Pulmonary artery endothelial cell (primary cell): ENCODE measurements at places on chromosomes 12 and 14.

GRCh38 chr12:16347391-16348298, at the start of gene MGST1:
Gene MGST1, plus strand, starts transcription at chr12:16347645. Its CDS starts 6,608 bp downstream, at chr12:16354253.
- peak; percentile 5 for DNase-seq

- DNase-seq = no peak
Observed at GRCh38 chr12:52486166-52487105, 6.6 kb downstream of the KRT6A start.

DNA sequence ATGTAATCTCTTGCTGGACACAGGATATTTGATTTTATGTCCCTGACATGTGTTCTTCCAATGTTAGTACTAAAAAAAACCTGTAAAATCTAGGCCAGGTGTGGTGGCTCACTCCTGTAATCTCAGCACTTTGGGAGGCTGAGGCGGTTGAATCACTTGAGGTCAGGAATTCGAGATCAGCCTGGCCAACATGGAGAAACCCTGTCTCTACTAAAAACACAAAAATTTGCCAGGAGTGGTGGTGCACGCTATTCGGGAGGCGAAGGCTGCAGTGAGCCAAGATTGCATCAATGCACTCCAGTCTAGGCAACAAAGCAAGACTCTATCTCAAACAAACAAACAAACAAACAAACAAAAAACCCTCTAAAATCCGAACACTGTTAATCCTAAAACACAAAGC, 68.0 kb downstream of the FERMT2 start:
- DNase-seq = no peak

- DNase-seq = no peak
Observed at GRCh38 chr14:76985540-76986230, 42.8 kb downstream of the IRF2BPL start.

DNA sequence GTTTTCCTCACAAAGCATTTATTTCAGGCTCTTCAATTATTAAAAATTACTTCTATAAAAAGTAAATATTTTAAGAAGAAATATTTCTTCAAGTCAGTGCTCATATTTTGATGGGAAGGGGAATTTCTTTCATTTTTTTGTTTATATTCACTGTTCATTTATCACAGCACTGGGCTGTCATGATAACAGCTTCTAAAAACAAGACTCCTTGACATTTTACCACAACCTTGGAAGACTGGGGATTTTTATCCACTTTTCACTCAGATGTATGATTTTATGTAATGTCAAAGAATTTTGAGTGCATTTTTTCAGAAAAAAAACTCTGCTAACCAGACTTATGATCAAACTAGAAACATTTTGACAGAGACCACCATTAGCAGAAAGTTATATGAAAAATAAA, 149.7 kb downstream of the PHLDA1 start:
- no peak for DNase-seq

GRCh38 chr12:34126239-34126641, 103.9 kb downstream of the ALG10 start:
- no peak for DNase-seq

- no peak for DNase-seq
Observed at GRCh38 chr14:38404616-38405015, 148.7 kb upstream of the CLEC14A start.

DNA sequence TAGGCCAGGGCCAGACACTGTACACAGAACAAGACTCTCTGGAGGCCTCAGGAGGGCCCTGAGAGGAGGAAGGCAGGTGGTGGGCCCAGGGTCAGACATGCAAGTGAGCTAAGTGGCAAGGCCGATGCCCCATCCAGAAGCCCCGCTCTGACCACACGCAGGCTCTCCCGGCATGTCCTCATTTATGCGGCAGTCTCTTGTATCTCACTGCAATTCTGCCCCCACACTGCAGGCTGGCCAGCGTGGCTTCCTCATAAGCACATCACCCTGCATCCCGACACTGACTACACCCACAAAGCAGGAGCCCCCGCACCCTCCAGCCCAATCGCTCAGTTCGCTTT, 17.5 kb downstream of the SSH1 start:
- DNase-seq = no peak

DNA sequence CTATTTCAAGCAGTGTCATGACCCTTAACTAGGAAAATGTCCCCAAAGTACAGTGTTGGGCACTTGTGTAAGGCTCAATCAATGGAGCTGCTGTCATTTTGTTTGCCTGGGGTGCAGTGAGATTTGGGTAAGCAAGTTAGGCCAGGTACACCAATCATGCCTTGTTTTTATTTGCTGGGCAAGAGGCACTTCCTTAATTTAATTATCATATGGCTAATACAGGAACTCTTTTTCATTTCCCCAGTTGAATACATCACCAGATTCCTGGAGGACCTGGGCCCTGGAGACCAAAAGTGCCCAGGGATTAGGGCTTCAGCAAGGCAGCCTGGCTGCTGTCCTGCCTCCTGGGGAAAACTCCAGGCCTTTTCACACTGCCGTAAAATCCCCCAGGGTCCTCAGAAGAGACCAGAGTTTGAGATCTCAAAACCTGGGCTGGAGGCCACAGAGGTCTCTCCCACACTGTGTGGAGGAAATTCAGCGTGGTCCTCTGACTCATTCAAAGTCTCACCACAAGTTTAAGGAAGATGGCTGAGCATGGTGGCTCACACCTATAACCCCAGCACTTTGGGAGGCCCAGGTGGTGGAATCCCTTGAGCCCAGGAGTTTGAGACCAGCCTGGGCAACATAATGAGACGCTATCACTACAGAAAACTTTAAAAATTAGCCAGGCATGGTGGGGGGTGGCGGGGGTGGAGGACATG, 28.4 kb upstream of the FOXN3 start:
- DNase-seq = no peak

- no peak for DNase-seq
Observed at GRCh38 chr12:122130150-122130549, 43.9 kb downstream of the IL31 start.

DNA sequence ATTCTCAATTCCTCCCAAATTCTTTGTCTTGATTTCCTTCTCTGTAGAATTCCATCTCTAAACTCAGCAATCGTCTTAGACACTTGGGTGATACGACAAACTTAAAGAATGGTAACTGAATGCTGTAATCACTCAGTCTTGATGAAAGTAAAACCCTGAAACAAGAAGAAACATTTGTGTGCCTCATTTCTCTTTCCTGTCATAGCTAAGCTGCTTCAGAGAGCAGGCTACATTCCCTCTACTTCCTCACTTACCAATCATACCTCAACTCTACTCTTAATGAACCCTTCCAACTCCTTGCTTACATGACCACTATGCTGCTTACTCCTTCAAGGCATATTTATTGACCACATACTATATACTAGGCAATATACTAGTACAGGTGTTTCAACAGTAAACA, 8.3 kb downstream of the MAP4K5 start:
- no peak for DNase-seq

DNA sequence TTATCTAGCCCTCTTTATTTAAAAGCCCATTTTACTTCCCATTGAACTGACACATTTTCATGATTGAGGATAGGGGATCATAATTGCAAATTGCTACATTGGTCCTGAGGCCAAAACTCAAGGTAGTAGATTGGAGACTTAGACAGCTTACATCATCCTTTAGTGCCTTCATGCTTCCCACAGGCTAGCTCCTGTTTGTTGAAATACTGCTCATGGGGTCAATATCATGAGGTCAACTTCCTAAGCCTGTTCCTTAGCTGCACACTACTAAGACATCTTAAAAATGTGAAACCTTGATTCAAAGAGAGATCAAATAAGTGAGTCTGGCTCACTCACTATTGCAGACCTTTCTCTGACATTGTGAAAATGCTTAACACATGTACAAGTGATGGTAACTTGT, 113.0 kb downstream of the TBC1D30 start:
- DNase-seq = no peak

DNA sequence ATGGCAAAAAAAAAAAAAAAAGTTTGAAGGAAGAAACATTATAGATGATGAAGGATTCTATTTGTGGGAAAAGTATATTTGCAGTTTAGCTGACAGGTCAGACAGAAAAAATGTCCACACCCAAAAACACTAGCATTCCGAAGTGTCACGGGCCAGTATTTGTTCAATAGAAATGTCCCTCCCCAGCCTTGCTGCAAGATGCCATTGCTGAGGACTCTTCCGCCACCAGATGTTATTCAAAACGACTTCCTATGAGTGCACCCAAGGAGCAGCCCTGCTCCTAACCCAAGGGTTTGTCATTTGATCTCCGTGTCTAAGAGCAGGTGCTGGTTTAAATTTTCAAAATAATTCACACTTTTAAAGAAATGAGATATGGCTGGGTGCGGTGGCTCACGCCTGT, 163.1 kb downstream of the GCH1 start:
- no peak for DNase-seq
